ENCODE measurements at places on chromosomes 5 and 9. TPM values are rescaled to one million over a fixed set of nuclear protein-coding genes. Genes with fewer than 3 reads are reported as not detected.

Gene TMOD1
- 0.18 TPM for total RNA-seq

Gene UGT3A1
- total RNA-seq: not detected

Gene PCDHB4
- not detected for total RNA-seq

Gene IL33
- not detected for total RNA-seq

Gene GARNL3
- 5.0 TPM for total RNA-seq
